ENCODE measurements at places on chromosomes 1 and 21. TPM values are rescaled to one million over a fixed set of nuclear protein-coding genes. Genes with fewer than 3 reads are reported as not detected.

Gene COL24A1
- total RNA-seq: not detected

DNA sequence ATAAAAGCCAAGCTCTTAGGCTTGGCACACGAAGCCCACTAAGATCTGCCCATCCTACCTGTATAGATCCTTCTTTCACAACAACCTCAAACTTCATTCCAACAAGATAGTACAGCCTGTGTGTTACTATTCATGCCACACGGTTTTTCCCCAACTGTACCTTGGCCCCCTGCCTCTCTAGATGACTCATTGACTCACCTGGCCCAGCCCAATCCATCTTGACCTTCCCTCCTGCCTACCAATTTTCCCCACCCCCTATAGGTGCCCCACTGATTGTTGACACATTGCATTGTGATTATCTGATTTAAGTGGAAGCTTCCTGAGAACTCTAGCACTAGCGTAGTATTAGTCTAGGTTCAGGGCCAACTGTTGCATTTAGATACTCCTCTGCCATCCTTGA lies 2.0 kb upstream of the CD101 start:
- DNase-seq: no peak

DNA sequence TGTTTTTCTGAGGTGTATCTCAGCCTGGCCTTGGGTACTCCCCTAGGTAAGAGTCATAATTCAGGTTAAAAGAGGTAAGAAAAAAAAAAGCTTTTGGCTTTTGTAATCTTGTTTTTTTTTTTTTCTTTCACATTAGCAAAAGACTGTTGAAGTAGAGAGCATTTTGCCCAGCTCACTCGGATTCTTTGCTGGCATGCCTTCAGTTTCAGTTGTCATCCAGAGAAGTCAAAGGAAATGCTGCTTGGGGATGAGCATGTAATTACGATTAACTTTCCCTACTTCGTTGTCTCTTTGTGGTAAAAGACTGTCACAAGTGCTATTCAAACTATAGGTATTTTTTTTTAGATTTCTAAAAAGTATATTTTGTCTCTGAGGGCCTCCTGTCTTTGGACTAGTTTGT lies 6.3 kb downstream of the BACH1 start:
- DNase-seq: no peak

GRCh38 chr1:41889506-41890414 lies 29.0 kb downstream of the HIVEP3 start:
- no peak for DNase-seq

GRCh38 chr1:92439291-92439690 lies 47.4 kb downstream of the GFI1 start:
- peak; percentile 34 for DNase-seq

GRCh38 chr1:150009604-150010392 lies 728 bp downstream of the OTUD7B start:
- peak; percentile 84 for DNase-seq

GRCh38 chr1:171965777-171966176 lies 124.5 kb downstream of the DNM3 start:
- DNase-seq: no peak

Gene TMPRSS15
- not detected for total RNA-seq

GRCh38 chr1:186643614-186644013 lies 36.6 kb downstream of the PTGS2 start:
- no peak for DNase-seq

- DNase-seq: no peak
Observed at GRCh38 chr1:34884961-34885360, 25.4 kb upstream of the SMIM12 start.

- no peak for DNase-seq
Observed at GRCh38 chr1:81008293-81008692, 792.4 kb upstream of the ADGRL2 start.

Gene RIMS3
- 3.7 TPM for total RNA-seq

Gene CTSE
- total RNA-seq: not detected

Gene CHIT1
- total RNA-seq: 0.19 TPM

Gene CNTN2
- total RNA-seq: not detected

GRCh38 chr1:156497078-156497742 lies 3.4 kb downstream of the MEF2D start:
- DNase-seq: no peak

DNA sequence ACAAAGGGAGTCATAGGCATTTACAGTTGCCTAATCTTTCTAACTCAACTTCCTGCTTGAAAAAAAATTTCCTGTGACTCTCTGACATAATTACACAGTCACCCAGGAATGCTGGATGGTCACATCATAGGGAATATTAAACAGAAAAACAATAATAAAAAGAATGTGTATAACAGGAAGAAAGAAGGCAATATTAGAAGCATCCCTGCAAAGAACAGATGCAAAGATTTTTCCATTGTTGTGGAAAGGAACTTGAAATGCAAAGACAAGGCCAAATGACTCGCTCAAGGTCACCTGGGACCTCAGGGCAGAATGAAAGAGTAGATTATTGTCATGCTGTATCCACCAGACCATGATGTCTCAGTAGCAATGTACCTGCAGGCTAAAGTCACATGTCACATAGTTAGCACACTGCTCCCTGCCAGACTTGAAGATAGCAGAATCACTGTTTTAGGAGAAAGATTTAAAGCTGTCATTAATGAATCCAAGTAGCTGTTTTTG lies 184.3 kb downstream of the CYYR1 start:
- DNase-seq: no peak

GRCh38 chr1:26003262-26003661 lies 5.4 kb upstream of the PAFAH2 start:
- DNase-seq: no peak

DNA sequence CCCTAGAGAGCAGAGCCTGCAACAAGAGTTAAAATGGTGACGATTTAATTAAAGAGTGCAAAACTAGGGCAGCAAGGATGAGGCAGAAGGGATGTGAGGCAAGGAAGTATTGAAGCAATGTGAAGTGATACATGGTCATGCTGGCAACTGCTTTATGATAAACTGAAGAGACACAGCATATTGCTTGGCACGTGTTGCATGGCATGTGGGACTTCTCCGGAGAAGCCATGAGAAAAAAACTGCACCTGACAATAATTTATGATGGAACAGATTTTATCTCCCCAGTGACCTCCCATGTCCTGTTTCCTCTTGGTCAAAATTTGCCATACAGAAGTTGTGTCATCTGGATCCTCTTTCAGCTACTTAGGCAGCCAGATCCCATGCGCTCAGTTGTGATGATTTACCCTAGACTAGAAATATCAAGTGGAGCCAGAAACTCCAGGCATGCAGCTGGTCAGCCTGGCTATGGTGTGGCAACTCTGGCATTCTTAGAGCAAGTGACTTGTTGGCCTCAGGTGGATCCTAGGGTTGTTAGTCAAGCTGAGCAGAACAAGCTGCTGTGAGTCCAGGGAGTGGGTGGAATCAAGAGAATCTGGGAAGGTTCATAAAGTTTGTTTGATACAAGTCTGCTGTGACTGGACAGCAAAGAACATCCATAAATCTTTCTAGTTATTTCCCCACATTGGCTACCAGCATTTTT lies 611.4 kb upstream of the USP24 start:
- DNase-seq: no peak

All from activated CD4-positive, alpha-beta memory T cell treated with anti-CD3 and anti-CD28 coated beads for 36 hours (primary cell).